ENCODE measurements at places on chromosomes 1 and 21. TPM values are rescaled to one million over a fixed set of nuclear protein-coding genes. Genes with fewer than 3 reads are reported as not detected.
A peak's percentile ranks its signal among the peaks of the same experiment; 100 is the strongest.

The CHIA gene
- total RNA-seq, result not detected

The PTPN7 gene
- 0.49 TPM for total RNA-seq

The MYBPH gene
- total RNA-seq, result 0.12 TPM

The CASQ2 gene
- 0.44 TPM for total RNA-seq

DNA sequence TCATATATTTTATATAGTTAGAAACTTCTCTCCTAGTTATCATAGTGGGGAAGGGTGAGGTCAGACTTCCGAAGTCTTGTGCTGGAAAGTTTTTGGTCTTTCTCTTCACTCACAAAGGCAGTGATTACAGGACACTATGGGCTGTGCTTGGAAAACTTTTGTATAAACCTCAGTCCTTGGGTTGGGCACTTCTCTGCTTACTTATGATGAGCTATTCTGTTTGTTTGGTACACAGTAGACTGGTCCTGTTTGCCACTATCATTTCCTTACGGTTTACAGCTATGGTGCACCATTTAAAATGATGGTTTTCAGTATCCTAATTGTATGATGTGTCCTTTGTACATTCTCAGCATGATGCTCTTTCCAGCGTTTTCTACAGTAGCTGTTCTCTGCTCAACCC lies 75.5 kb downstream of the MAP3K7CL start:
- DNase-seq, result no peak

DNA sequence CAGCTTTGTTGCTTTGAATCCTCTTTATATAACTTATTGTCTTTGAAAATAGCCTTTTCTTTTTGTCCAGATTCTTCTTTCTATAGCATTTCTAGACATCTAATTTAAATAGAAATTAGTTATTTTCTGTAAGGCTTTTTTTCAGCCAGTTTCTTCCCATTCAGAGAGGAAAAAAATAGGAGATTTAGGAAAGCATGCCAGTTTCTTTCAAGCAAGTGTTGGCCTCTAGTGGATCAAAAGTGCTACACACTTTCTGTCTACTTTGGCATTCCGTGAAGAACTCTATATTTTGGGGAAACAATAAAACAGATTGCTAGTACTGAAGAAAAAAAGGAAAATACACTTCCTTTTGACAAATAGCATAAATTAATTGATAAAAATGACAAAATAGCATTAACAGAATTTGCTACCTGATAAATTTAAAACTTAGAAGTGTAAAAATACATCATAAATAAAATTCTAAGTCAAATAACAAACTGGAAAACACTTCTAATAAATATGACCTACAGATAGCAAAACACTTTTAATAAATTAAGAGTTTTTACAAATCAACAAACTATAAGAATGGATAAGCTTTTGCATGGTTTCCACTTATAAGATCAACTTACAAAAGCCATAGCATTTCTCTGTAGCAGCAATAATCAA lies 13.1 kb upstream of the EXO1 start:
- DNase-seq, result no peak

DNA sequence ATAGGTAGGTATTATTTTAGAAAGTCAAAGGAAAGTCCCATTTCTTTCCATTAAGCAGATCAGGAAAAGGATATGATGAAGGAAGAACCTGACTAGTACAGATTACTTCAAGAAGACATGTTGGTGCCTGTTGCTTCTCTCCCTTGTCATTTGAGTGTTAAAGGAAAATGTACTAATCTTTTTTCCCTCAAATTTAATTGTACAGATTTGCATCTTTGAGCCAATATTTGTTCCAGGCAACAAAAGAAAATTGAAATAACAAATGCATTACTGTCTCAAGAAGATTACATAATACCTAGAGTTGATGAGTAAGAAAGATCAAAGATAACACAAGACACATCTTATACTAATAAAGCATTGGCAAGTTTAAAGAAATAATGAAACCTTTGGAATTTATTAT lies 566.9 kb upstream of the ZP4 start:
- DNase-seq, result no peak

GRCh38 chr1:9315411-9316079 lies 22.9 kb downstream of the SPSB1 start:
- DNase-seq, result no peak

- DNase-seq, result no peak
Measured at GRCh38 chr1:12490532-12491142, 127.4 kb downstream of the DHRS3 start.

- no peak for DNase-seq
Measured at GRCh38 chr21:36183144-36183795, 26.6 kb downstream of the DOP1B start.

DNA sequence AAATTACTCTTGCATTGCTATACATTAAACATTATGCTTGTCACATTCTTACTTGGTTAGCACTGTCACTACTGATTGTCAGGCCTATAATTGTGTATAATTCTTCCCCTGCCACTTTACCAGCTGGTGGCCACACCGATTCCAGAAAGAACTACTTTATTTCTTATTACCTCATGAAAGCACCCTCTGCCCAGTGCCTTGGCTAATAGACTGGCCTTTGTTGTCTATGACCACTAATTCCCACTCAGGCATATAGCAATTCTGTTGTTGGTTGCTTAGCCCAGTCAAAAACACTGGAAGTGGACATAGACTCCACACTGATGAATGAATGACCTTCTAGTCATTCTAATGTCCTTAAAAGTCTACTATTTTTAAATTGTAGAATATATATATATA lies 35.6 kb downstream of the MRPL39 start:
- DNase-seq, result no peak

DNA sequence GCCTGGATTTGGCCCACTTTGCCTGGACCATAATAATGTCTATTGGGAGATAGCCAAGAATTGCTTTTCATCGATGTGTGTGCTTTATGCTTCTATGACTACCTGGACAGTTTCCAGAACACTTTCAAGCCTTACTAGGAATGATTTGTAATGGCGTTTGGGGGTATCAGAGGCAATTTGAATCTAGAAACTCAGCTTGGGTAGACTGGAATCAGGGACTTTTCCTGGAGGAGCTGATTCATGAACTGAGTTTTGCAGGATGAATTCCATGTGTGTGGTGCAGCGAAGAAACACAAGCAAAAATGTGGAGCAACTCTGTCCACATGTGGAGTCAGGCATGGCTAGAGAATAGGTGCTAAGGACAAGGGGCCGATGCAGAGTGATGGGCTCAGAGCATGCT lies 11.9 kb upstream of the TMEM61 start:
- DNase-seq, result no peak

DNA sequence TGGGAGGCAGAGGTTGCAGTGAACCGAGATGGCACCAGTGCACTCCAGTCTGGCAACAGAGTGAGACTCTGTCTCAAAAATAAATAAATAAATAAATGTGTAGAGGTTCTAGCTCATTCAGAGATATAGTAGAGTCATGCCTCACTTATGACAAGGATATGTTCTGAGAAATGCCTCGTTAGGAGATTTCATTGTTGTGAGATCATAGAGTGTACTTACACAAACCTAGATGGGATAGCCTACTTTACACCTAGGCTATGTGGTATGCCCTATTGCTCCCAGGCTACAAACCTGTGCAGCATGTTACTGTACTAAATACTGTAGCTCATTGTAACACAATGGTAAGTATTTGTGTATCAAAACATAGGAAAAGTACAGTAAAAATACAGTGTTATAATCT lies 155.3 kb upstream of the JUN start:
- DNase-seq, result no peak

- peak; percentile 62 for DNase-seq
Measured at GRCh38 chr21:25881524-25882376, 147.0 kb downstream of the GABPA start.
